ENCODE measurements at places on chromosomes 11 and 22.

DNA sequence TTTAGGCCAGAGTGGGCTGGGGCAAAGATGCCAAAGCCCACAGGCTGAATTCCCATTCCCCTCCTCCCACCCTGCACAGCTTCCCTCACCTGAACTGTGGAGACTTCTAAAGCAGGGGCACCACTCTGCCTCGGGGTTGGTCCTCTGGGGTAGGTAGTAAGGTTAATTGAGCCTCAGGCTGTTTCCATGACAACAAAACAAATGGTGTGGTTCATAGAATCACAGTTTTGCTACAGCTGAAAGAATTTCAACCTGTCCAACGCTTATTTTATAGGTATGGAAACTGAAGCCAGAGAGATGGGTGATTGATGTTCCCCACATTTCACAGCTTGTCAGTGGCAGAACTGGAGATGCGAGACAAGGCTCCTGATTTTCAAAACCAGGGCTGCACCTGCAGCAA, 109.5 kb downstream of the SNX19 start:
- no peak for DNase-seq

DNA sequence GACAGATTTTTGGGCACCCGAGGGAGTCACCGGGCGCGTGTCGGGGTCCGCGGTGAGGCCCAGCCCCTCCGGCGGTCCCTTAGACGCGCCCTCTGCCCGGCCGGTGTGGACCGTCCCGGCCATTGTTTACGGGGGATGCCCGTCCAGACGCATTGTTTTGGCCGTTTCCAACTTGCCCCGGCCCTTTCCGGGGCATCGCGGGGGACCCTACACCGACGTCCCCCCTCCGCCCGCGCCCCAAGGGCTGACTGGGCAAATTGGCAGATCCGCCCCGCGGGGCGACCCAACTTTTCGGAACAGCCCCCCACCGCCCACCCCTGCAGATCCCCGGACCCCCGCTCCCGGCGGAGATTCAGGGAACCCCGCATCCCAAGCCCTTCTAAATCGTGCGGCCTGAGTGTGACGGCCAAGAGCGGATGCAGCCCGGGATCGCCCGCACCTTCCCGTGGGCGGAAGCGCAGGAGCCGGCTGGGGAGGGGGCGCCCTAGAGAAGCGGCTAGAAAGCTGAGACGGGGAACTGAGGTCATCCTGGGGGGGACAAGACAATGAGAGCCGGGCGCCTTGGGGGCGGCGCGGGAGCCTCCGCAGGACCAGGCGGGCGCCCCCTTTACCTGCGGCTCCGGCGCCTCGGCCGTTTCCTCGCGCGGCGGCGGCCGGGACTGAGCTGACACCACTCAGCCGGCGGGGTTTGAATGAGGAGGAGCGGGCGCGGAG, 17.1 kb upstream of the CCT8L2 start:
- no peak for DNase-seq

GRCh38 chr11:65298655-65299179, 15.9 kb upstream of the CDC42EP2 start:
- DNase-seq, result no peak

GRCh38 chr22:30312053-30312452, 14.7 kb downstream of the TBC1D10A start:
- no peak for DNase-seq

GRCh38 chr11:125075242-125075625, 12.1 kb downstream of the SLC37A2 start:
- DNase-seq, result no peak

DNA sequence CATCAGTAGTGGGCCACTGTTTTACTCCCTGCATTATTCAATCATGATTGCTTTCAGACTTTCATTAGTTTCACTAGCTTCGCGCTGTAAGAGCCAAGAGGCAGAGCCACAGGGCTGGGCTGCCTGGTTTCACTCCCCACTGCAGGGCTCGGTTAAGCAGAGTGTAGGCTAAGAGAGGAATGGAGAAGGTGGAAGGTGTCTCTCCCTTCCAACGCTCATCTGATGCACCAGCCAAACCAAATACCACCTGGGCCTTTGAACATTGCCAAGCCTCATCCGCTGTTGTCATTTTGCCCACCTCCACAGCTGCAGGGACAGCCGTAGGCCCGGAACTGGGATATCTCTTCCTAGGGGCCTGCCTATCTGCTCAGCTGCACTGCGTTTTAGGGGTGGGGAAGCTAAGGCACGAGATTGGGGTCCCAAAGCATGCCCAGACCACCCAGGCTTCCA, 480 bp upstream of the SMARCB1 start:
- no peak for DNase-seq

All from SIG-M5 (cell line).